Stimulated activated CD8-positive, alpha-beta memory T cell treated with anti-CD3 and anti-CD28 coated beads, Interleukin-15, amount 100 ng/mL, for 4 hours (primary cell): ENCODE measurements at places on chromosomes 2 and 18.

GRCh38 chr2:118061135-118061955, 26.9 kb upstream of the INSIG2 start:
- DNase-seq: no peak

DNA sequence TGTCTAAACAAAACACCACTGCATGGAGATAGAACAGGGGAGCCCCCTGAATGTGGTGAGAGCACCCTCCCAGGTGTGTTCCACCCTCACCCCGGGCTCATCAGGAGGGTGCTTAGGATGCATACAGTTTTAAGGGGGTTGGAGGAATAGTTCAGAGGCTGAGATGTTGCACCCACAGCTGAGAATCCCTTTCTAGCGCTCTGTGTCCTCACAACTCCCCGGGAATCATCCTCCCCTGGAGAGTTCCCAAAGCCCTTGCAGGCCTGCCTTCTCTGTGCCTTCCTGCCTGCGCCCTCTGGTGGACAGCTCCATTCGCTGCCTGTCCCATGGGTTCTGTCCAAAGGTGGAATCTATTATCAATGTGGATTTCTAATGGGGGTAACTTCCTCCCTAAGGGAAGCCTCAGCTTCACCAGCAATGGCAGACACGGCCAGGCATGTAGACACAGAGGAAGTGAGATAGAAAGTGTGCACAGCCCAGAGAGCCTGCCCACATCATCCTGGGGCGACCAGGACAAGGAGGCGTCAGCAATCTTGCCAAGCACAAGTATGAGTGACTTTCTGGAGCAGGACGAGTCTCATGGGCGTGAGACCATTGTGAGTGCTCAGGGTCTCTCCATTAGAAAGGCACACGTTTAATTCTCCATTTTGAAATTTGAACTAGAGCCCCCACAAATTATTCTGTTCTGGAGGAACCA, 1.2 kb upstream of the UGT1A5 start:
- peak; percentile 31 for DNase-seq

DNA sequence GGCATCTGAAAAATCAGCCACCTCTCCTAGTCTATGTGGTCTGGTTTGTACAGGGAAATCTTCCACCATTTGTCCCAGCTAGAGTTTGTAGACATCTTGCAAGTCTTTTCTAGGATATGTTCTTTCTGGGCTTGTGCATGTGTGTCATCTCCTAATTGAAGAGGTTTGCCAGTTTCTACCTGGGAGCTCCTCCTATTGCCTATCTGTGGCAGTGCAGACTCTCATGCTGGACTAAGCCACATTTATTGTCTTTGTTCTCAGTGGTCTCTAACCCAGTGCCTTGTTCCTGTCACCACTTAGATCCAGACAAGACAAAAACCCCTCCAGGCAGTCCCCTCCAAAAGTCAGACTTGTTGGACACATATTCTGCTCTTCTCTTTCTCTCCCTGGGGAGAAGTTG, 72.0 kb upstream of the MRPS9 start:
- DNase-seq: no peak

DNA sequence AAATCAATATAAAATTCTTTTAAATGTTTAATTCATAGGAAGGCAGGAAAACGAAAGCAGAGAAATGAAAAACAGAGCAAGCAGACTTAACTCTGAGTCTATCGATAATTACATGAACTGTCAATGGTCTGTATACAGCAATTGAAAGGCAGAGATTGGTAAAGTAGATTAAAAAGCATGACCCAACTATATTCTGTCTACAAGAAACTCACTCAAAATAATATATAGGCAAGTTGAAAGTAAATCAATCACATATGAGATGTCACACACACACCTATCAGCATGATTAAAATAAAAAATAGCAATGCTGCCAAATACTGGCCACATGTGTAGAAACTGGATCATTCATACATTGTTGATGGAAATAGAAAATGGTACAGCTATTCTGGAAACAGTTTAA, 136.4 kb upstream of the CYP1B1 start:
- no peak for DNase-seq

DNA sequence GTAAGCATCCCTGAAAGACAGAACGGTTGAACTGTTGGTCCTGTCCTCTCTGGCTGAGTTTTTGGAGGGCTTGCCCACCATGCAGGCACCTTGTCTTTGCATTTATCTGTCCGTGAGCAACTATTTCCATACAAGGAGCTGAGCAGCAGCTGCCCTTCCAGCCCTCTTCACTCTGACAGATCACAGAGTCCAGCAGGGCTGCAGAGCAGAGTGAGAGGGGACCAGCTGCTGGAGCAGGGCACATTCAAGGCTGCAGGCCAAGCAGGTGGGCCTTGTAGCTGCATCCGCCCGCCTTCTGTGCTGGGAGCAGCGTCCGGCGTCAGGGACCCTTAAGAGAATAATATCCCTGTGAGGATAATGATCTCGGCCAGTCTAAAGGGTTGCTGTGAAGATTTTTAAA, 9.5 kb downstream of the SMYD1 start:
- no peak for DNase-seq

GRCh38 chr2:50661682-50662081, 370.2 kb downstream of the NRXN1 start:
- no peak for DNase-seq

- no peak for DNase-seq
Measured at GRCh38 chr2:64792995-64793639, 139.4 kb upstream of the SERTAD2 start.

DNA sequence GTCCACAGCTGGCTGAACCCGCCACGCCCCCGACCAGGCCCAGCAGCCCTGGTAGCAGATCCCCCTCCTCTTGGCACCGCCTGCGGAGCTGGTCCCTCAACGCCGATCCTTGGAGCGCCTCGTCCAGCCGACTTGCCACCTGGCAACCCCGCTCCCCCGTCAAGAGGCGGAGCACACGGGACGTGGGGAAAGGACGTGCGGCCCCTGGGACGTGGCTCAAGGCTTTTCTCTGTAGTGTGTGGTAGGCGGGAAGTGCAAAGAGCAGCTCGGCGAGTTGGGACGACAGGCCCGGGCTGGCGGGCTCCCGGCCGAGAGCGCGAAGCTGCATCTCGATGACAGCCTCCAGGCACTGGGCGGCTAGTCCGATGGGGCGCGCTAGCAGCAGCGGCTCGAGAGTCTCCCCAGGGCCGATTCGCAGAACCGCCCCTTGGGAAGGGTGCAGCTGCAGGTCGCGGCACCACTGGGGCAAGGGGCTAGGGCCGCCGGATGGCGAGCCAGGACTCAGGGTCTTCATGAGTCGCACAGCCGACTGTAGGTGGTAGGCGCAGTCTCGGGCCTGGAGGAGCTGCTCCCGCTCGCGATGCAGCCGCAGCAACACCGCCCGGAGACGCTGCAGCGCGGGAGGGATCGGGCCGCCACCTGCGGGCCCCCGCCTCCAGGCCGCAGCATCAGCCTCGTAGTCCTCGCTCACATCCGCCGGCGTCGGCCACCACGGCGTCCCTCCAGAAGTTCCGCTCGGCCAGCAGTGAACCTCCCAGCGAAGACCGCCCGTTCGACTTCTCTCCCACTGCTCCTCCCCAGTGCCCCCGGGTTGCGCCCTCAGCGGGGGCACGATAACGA, 617 bp downstream of the CCDC142 start:
- peak; percentile 19 for DNase-seq

- no peak for DNase-seq
Measured at GRCh38 chr2:207180741-207181140, 15.0 kb upstream of the KLF7 start.

DNA sequence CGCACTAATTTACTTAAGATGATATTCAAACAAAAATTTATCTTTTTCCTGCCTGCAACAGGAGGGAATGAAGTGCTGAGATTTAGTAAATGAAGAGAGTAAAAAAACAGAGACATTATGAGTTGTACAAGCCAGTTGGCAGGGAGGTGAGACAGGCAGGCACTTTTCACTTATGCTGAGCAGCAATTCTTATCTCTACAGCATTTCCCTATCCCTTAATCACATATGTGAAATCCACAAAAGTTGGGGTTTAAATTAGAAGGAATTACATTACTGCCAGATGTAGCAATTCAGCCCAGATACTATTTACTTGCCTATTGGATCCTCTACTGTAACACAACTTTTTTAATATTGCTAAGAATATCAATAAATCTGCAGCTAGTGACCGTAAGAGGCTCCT, 314.2 kb upstream of the LRP1B start:
- no peak for DNase-seq

GRCh38 chr2:156518138-156518537, 82.0 kb downstream of the GPD2 start:
- no peak for DNase-seq

DNA sequence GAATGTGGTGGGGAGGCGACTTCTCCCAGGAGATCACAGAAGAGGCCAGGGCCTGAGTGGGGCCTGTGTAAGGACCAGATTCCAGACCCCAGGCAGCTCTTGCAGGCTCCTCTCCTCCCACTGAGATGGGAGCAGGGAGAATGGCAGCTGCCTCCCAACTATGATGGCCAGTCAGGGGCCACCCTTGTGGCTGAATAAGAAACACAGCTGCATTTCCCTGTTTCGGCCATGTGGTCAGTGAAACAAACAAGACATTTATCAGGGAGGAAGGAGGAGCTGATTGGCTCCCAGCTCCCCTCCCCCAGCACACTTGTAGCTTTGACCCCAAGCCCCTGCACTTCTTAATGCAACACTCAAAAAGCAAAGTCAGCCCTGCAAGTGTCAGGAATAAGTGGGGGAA, 143.5 kb downstream of the CELF4 start:
- no peak for DNase-seq

GRCh38 chr2:148533685-148534084, 110.9 kb upstream of the EPC2 start:
- no peak for DNase-seq

GRCh38 chr2:65363879-65364666, 68.3 kb downstream of the SPRED2 start:
- DNase-seq: no peak
